ENCODE measurements at places on chromosomes 5 and 9.

GRCh38 chr5:66560371-66560770 is 35.8 kb upstream of the MAST4 start:
- DNase-seq = no peak

DNA sequence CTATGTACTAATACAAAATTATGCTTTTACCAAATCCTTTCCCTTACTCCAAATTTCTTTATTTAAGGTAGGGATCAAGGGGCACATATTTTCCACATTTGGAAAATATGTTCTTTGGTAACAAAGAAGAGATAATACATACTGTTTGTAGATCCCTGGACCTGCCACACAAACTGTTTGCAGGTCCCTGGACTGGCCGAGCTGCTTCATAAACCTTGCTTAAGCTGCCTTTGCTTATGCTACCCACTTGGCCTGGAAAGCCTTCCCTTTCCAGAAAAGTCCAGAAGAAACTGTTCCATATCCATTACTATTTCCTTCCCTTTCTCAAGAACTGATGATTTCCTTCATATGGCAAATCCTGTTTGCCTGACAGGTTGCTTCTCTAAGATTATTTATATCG is 22.6 kb upstream of the DMXL1 start:
- no peak for DNase-seq

DNA sequence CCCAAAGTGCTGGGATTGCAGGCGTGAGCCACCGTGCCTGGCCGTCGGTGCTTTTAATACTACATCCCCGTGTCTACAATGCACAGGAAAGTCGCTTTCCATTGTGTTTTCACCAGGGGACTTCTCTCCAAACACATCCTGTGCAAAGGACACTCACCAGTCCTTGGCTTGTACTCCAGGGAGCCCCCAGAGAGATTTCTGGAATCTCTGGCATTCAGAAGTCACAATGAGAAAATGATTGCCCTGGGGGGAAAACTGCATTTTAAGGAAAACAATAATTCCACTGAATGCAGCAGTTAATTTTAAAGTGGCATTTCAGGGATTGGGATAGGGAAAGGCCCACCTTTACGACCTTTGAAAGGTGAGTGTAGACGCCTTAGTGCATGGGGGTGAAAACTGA is 112.0 kb downstream of the ADAMTS16 start:
- no peak for DNase-seq

DNA sequence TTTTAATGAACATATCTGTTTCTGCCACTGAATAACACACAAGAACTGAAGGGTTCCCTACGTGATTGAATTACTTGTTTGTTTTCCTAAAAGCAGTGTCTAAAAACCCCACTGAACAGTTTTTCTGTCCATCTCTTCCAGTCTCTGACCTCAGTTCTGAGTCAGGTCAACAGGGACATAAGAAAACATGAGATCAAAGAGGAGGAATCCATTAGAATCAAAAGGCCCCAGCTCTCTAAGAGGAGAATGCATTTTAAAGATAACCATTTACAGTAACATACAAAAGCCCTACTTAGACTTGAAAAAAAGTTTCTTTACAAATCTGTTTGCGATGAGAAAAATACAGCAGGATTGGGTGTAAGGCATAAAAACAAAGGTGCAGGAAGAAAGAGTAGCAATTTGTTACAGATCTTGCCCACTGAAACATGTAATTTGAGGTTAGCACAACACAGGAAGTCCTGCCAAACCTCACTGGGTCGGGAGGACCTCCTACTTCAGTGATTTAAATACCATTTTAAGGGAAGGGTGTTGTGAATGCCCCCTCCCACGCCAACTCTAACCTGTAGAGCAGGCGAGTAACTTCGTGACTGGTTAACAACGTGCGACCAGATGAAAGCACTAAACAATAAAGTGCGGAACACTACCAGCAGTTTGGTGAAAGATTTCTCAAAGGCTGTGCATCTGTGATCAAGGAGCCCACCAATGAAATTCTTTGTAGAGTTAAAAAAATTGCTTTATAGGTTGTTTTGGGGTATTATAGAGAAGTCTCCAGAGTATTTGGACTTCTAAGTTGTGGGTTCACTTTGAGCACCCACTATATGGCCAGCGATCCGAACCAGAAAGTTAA is 1.3 kb downstream of the QSOX2 start:
- DNase-seq = no peak

- no peak for DNase-seq
Observed at GRCh38 chr9:135220601-135221575, 133.4 kb downstream of the OLFM1 start.

DNA sequence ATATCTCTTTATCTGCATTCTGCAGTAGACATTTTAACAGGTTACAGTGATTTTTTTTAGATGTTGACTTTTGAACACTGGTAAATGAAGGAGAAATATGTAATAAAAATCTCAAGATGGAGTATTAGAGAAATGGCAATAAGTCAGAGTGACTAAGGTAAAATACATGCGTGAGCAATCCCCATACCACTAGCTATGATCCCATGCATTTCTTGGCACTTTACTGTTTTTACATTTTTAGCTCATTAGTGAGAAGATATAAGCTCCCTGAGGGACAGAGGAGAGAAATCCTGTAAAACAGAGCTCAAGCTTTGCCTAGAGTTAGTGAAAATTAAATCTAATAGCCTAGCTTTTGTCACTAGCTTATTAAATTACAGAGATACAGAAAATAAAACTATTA is 181.9 kb upstream of the TRPM3 start:
- DNase-seq = no peak

DNA sequence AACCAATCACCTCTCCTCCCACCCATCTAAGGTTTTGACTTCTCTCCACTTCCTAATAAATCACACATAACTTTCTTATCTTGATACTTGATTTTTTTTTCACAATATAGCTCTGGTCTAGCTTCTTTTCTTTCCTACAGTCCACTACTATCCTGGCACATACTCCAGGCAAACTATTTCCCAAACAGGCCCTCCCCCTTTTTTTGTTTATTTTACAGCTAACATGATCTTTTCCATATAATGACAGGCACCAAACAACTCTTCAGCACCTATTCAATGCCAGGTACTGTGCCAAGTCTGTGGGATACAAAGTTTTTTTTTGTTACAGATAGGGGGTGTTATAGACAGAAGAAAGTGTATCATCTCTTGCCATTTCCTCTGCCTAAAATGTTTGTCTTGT is 7.9 kb downstream of the TYRP1 start:
- DNase-seq = no peak

GRCh38 chr5:14909369-14909768 is 37.8 kb upstream of the ANKH start:
- no peak for DNase-seq

GRCh38 chr5:150141544-150142184 is 14.0 kb downstream of the PDGFRB start:
- DNase-seq = no peak

DNA sequence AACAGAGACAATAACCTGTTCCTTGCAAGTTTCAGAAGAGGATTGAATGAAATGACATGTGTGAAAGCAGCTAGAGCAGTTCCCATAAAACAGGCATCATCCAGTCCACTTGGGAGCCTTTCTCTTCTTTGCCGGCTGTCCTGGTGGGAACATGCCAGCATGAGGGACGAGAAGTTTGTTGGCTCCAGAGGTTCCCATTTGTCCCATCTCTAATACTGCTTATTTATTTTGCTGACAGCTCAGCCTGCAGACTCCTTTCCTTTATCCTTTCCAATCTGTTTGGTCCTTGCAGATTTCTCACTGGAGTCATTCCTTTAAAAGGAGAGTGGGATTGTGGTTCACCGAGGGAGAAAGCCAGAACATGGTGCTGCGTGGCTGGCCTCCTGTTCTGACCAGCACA is 321.5 kb upstream of the CLINT1 start:
- no peak for DNase-seq

GRCh38 chr5:101009758-101010519 is 106.9 kb upstream of the ST8SIA4 start:
- no peak for DNase-seq

GRCh38 chr5:79959407-79959806 is 31.7 kb downstream of the MTX3 start:
- no peak for DNase-seq

GRCh38 chr5:123755653-123756317 is 243.8 kb downstream of the CSNK1G3 start:
- DNase-seq = no peak

- no peak for DNase-seq
Observed at GRCh38 chr5:37054391-37054790, 177.8 kb downstream of the NIPBL start.

GRCh38 chr5:96629774-96630173 is 32.4 kb upstream of the CAST start:
- DNase-seq = no peak

DNA sequence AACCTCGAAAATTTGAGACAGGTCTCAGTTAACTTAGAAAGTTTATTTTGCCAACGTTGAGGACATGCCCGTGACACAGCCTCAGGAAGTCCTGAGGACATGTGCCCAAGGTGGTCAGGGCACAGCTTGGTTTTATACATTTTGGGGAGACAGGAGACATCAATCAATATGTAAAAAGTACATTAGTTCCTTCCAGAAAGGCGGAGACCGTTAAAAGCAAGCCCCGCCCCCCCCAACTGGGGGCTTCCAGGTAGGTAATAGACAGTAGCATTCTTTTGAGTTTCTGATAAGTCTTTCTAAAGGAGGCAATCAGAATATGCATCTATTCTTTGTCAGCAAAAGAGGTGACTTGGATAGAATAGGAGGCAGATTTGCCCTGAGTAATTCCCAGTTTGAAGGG is 599 bp upstream of the MOCS2 start:
- DNase-seq = no peak

GRCh38 chr9:118630931-118631595 is 738.2 kb downstream of the BRINP1 start:
- DNase-seq = no peak

DNA sequence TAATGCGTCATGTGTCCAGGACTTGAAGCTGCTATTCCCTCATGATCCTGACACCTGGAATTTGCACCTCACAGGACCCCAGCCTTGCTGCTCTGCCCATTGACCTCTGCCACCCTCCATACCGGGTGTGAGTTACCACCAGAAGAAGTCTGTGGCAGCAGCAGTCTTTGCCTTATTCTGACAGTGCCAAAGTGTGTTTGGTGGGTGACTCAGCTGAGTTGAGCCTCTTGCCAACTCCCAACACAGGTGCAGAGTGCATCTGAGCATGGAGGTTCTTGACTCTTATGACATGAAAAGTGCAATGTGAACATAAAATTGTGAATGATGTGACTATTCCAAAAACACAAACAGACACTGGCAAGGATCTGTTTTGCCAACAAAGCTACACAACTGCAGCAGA is 1166.5 kb upstream of the CDH18 start:
- no peak for DNase-seq

DNA sequence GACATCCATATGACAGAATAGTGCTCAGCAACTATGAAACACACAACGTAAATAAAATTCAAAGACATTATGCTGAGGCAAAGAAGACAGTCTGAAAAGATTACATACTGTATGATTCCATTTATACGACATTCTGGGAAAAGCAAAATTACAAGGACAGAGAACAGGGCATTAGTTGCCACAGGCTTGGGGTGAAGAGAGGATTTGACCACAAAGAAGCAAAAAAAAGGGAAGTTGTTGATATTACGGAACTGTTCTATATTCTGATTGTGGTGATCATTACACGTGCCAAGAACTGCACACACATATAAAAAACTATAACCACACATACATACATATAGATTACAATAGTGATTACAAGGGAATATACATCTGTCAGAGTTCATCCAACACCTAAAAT is 24.1 kb downstream of the CDK5RAP2 start:
- no peak for DNase-seq

DNA sequence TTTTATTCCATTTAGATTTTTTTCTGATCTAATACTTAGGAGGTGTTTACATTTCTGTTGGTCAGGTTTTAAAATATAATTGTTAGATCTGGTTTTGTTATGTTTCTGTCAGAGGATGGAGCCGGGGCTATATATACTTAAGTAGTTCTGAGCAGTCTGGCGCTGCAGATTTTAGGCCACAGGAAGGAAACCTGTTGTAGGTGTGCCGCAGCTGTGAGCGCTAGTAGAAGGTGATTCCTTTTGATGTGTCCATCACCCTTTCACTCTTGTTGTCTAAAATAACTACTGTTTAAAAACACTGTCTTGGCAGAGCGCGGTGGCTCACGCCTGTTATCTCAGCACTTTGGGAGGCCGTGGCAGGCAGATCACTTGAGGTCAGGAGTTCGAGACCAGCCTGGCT is 17.0 kb downstream of the ZBTB34 start:
- no peak for DNase-seq

DNA sequence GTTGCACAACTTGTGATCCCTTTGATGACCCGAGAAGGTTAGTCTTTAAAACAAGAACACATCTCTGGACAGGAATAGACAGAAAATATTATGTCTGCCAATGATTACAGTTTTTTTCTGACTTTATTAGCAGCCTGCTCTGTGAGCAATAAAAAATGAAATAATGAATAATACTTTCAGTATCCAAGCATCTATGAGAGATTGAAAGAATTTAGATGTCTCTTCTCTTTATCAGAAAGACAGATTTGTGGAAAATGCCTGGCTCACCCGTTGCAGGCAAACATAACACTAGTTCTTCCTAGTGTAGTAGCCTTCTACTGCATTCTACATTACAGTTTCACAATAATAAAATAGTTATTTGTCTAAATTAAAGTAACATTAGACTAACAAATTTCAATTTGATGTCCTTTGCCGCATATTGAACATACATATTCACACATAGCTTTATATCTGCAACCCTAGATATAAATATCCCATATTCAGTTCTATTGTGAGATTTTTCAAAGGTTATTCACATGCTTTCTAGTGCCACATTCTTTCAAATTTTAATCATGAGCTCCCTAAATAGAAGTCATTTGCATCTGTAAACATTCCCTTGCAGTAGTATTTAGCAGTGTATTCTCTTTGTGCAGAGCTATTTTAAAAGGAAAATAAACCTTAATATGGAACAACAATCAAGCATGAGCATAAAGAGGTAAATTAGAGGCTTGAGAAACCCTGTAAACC is 267.3 kb downstream of the EFNA5 start:
- no peak for DNase-seq

DNA sequence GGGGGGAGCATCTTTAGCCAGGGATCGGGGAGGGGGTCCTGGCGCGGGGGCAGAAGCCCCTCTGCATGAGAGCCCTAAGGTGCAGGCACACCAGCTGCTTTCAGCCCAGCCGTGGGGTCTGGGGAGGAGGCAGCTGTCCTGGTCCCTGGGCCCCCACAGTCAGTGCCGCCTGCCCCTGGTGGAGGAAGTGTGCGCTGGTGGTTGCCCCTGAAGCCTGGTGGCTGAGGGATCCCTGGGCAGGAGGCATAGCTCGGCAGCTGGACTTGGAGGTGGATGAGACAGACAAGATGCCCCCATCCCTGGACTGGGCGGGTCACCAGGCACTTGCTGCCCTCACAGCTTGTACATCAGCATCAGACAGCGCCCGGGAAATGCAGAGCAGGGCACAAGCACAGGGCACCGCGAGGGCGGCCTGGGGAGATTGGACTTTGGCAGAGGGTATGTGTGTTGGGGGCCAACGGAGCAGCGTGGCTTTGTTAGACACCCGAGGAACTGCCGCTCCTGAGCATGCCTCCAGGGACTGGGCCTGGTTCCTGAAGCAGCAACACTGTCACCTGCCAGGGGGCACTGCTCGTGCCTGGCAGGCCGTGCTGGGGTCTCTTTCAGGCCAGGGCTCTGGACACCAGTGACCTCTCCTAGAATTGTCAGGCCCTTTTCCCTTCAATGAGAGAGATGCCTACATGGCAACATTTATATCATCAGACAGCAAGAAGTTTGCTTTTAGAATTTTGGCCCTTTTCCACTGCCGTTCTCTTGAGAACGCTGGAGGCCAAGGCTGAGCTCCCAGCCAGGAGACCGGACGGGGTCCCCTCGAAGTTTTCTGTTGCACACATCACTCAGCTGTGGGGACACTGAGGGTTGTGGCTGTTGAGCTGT is 41.9 kb upstream of the CTSL start:
- no peak for DNase-seq
